ENCODE measurements at places on chromosomes 3 and 15.

DNA sequence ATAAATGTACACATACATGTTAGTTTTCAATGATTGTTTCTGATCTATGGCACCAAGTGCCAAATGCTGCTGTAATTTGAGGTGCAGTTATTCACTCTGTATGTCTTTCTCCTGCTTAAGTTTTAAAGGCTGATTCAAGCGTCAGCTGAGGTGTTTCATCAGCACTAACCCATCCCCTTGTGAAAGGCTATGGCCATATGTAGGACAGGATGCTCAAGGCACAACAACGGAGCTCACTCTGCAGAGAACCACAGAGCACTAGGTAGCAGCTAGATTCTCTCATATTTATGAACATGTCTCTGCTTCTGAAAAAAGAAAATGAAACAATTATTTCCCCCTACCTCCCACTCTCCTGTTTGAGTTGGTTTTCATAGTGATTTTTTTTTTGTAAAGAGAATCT is 340.0 kb upstream of the TMCO5A start:
- no peak for DNase-seq

DNA sequence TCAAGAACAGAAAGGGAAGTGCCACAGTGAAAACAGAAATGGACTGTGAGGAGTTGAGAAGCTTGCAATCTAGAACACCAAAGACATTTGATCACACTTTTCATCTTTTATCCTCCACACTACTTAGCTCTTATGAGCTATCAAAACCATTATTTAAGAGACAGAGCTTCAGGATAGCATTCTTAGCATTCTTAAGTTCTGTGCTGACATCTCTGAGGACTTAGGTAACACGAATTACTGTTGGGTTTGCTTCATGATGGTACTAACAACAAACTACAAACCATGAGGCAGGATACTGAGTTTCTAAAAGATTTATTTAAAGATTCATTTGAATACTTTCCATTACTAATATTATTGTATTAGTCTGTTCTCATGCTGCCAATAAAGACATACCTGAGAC is 1038.6 kb downstream of the TUSC7 start:
- no peak for DNase-seq

DNA sequence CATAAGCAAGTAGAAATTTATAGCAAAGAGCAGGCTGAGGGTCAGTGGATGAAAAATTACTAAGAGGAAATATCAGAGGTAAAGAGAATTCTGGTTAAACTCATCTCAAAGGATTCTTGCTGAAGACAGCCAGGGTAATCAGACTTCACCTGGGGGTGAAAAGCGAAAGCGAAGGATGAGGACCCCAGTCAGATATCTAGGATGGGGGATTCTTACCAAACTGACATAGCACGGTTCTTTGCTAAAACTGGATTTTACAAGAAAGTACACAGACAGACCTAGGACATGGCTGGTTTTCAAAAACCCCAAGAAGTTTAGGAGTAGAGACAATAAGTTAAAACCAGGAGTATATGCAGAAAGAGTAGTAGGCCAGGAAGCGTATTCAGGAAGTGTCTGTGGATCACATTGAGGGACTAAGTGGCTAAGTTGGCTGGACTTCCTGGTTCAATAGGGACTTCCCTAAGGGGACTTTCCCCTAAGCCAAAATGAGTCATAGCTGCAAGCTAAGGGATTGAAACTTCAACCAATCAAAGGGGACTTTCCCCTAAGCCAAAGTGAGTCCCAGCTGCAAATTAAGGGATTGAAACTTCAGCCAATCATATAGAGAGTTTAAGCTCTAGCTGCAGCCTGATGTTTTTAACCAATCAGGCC is 2.4 kb upstream of the CFAP91 start:
- DNase-seq = no peak

DNA sequence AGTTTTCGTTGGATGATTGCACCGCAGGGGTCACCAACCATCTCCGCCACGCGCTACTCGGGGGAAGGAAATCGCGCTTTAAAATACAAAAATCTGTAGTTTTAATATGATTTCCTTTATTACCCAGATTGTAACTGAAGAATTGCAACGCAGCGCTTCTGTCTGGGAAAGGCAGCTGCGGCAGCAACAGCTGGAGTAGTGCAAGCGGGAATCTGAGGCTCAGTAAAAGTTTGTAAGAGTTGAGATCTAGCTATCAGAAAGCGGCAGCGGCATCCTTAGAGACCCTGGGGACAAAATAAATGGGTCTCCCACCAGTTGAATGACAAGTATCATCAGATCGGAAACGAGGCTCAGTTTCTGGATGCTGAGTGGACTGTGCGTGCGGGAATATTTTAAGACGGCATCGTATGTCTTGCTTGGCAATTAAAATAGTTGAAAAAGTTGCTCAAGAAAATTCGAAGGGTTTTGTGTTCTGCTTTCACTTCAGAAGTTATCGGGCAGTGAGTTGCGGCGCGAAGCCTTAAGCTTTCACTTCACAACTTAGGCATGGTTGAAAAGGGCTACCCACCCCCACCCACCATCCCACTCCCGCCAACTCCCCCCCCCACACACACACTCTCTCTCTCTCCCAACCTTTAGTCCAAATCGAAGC is 2.7 kb downstream of the MECOM start:
- DNase-seq = no peak

DNA sequence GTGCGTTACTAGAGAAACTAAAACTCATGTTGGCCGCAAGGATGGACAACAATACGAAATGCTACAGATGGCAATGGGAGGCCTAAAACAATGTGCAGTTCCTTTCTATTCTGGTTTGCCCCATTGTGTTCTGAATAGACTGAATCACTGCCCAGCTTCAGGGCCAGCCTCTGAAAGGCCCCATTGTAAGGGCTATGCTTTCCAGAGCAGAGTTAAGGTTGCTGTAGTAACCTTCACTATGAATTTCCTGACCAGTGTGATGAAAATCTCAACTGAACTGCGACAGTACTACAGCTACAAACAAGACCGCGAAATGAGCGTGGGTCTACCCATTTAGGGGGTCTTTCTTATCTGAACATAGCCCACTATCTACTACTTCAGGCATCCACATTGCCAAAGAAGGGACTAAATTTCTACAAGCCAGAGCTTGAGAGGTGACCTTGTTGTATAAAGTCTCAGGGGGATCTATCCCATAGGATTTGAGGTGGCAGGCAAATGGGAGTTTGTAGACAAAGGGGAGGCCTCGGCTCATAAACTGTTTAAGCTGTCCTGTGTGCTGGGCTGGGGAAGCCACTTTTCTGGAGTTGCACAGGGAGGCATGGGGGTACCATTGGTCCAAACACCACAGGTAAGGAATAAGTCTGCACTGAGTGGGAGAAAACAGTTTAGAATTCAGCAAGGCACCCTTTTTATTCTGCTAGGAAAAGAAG is 80.1 kb downstream of the MYO1E start:
- DNase-seq = no peak

GRCh38 chr3:83946554-83946953 is 1012.2 kb upstream of the CADM2 start:
- no peak for DNase-seq

DNA sequence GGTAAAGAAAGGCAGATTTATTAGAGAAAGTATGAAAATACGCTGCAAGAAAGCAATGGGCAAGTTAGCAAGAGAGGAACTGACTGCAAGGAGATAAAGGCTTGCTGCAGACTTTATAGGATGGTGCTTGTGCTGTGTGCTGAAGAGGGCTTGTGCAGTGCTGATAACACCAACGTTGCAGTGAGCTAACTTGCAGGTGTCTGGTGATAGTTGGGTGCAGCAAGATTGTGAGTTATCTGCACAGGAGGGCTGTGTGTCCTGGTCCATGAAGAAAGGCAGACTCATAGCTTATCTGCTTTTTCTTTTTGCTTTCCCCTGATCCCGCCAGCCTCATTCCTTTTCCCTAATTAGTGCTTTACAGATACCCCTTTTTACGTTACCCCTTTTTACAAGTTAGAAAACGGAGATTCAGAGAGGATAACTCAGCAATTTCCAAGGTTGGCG is 58.0 kb upstream of the ZNF148 start:
- no peak for DNase-seq

- no peak for DNase-seq
Measured at GRCh38 chr3:15797642-15798303, at the start of gene ANKRD28. Gene ANKRD28, minus strand, starts transcription at chr3:15797979. Its CDS starts 1,458 bp downstream, at chr3:15796521.

DNA sequence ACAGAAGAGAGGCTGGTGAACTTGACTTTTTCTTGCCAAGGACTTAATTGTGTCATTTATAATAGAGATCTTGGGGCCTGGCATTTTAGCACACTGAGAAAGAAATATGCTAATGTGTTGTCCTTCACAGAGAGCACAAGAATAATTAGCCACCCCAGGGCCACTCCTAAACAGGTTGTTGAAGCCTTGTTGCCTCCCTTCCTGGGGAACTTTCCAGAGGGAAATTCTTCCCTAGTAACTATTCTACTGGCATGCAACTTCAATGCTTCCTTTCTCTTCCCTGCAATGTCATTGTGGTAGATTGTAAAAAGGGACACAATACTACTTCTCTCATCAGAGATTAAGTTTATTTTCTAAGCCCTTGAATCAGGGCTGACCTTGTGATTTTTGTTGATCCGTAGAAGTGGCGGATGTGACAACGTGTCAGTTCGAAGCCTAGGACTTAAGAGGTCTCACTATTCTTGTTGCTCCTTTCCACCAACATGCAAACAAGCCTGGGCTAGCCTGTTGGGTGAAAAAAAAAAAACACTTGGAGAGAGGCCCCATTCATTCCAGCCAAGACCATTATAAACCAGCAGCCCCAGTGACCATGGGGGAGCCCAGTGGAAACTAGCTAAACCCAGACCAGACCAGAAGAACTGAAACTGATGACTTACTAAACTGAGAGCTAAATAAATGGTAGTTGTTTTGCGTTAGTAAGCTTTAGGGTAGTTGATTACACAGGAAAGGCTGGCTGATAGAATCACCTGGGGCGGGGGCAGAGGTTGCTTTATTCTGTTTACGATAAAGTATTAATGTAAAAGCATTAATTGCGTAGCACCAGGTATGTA is 287.2 kb downstream of the SHQ1 start:
- no peak for DNase-seq

GRCh38 chr15:51192521-51193280 is 98.0 kb upstream of the TNFAIP8L3 start:
- DNase-seq = no peak

DNA sequence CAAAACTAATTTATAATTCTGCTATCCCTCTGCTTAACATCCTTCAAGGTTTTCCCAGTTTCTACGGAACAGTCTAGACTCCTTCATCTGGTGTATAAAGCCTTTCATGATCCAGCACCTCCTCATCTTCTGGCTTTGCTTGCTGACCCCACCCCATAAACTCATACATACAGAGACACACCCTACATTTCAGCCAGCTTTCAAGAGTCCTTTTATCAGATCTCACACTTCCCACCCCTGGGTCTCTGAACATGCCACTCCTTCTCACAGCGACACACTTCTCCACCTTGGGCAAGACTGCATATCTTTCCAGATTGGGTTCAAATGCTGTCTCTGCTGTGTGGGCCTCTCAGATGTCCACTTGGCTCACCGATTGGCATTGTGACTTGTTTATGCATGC is 166.8 kb upstream of the LPP start:
- DNase-seq = no peak

- no peak for DNase-seq
Measured at GRCh38 chr15:86036243-86036642, 43.4 kb upstream of the AGBL1 start.

GRCh38 chr15:85950101-85950500 is 129.6 kb upstream of the AGBL1 start:
- no peak for DNase-seq

GRCh38 chr15:57526615-57527014 is 65.1 kb upstream of the MYZAP start:
- DNase-seq = no peak

DNA sequence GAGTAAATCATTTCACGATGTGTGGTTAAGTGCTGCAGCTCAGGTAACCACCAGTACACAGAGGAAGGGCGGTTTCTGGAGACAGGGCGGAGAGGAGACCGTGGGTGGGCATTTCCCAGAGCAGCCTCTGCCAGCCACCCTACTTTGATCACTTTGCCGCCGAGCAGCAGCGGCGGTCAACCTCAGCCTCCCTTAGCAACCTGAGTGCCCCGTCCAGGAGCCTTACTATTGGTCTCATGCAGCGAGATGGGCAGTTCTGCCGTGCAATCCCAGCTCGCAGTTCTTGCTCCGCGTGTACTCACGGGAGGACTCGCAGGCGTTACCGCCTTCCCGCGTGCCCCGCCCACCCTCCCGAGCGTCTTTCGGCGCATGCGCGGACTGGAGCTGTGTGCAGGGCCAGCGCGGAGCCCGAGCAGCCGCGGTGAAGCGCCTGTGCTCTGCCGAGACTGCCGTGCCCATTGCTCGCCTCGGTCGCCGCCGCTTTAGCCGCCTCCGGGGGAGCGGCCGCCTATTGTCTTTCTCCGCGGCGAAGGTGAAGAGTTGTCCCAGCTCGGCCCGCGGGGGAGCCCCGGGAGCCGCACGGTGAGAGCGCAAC is at the start of gene AKAP13:
AKAP13 (plus strand) TSS at position 387 of the 595 bp plus-strand sequence. CDS start 105,118 bp downstream, outside the sequence.
- peak; percentile 56 for DNase-seq

DNA sequence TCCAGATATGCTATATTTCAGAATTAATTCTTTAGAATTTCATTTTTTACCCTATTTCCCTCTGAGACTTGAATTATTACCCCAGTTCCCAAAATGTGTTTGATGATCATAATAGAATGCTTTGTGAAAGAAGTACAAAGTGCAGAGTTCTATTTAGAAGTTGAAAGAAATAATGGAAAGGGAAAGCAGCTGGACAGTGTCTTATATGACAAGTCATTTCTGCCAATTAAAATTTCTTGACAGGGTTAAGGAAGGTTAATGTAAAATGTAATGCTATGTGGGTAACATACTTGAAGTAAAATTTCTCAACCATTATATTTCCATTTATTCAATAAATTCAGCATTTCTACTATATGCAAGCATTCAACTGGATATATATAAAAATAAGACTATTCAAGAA is 33.1 kb downstream of the FGF7 start:
- no peak for DNase-seq

DNA sequence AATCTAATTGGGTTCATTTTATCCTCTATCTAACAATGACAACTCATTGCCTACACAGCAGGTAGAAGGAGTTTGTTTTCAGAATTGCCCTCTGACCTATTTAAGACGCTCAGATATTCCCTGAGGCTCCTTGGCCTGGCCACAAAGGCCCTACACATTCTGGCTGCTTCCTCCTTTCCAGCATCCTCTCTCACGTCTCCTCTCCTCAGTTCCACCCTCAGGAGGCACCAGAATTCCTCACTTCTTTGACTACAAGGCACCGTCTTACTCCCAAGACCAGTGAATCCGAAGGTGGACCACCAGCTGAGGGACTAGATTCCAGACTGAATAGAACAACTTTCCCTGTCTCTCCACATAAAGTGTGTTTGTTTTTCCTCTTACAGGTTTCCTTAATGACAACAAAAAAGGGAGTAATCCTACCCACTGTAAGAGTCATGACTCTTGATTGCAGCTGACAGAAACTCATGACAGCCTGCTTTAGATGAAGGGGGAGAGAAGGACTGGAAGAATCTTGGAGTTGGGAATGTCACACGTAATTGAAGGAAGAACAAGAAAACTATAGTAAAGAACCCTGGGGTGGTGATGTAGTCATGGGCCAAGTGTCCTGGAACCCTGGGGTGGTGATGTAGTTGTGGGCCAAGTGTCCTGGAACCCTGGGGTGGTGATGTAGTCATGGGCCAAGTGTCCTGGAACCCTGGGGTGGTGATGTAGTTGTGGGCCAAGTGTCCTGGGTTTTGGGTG is 22.0 kb upstream of the MUC20 start:
- no peak for DNase-seq

- no peak for DNase-seq
Measured at GRCh38 chr3:160980740-160981139, 124.4 kb downstream of the B3GALNT1 start.

Measured in cortex of kidney (tissue), 1 donor.